Activated naive CD4-positive, alpha-beta T cell treated with anti-CD3 and anti-CD28 coated beads, Interleukin-2, amount 50 U/mL, for 16 hours (primary cell): ENCODE measurements at places on chromosomes 6 and 20.

- no peak for DNase-seq
Observed at GRCh38 chr6:111865909-111866546, 7.2 kb downstream of the FYN start.

- no peak for DNase-seq
Observed at GRCh38 chr6:146211646-146212045, 182.8 kb downstream of the GRM1 start.

DNA sequence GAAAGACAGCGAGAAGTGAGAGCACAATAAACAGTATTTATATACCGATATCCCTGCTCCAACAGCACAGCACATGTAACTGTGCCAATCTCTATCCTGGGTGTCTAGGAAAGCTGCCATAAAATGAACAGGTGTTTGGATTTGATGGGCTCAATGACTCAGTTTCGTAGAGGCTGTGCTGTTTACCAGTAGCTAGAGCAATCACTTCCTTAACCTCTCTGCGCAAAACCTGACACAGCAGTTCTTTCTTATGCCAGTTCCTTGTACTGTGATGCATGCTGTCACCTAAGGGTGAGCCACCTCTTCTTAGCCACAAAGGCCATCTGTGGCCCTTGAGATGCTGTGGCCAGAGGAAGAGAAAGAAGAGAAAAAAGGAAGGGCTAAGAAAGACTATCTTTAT lies 59.3 kb downstream of the SHPRH start:
- no peak for DNase-seq

- no peak for DNase-seq
Observed at GRCh38 chr20:52217689-52218395, 26.3 kb upstream of the ZFP64 start.

- DNase-seq = no peak
Observed at GRCh38 chr6:46012834-46013233, 2.8 kb downstream of the CLIC5 start.

DNA sequence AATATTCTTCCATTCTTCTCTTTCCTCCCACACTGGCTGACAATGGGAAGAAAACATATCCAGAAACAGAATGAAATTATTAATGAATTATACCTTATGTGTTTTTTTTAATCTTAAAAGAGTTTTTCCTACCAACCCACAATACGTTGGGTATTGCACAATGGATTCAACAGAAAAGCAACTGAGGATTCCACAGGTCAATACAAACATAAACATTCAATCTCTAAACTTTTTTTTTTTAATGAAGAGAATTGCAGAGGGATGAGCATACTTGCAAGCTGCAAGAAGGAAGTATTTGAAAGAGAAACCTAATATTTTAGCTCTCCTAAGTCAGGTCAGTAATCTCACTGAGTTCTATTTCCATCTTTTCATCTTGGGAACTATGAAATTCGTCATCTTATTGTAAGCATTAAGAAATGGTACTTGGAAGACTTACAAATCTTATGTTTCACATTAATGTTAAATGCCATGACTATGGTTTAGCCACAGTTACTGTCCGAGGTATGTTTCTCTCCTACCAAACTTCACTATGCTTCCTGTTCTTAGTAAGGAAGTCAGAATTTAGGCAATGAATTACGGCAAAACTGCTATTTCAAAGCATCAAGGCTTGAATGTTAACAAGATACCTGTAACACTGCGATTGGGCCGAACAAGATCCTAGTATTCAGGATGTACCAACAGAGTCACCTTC lies 100.8 kb downstream of the HIVEP2 start:
- DNase-seq = no peak

GRCh38 chr20:63533871-63534393 lies 3.2 kb downstream of the PTK6 start:
- no peak for DNase-seq

GRCh38 chr6:112911959-112912358 lies 564.8 kb downstream of the RFPL4B start:
- DNase-seq = no peak

GRCh38 chr20:64148581-64148980 lies 15.7 kb upstream of the MYT1 start:
- peak; percentile 2 for DNase-seq

- DNase-seq = no peak
Observed at GRCh38 chr6:42179945-42180313, 6.8 kb downstream of the GUCA1A start.

DNA sequence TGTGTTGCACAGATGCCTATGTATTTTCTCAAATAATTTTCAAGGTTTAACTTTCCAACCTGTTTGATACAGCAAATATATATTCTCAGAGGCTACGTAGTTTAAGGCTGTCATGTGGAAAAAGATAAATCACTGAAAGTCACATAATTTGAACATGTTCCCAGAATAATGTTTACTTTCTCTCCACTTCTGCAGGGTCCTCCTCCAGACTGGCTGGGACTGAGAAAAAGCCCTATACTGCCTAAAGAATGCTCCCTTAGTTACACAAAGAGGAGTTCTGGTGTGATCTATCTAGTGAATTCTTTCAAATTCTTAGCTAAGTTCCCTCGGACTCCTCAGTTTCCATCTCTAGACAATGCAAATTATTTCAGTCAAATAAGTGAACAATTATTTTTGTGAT lies 411.0 kb downstream of the C6orf118 start:
- no peak for DNase-seq

- no peak for DNase-seq
Observed at GRCh38 chr6:110564703-110565421, 88.4 kb upstream of the SLC22A16 start.

- no peak for DNase-seq
Observed at GRCh38 chr6:143394389-143394788, 56.1 kb downstream of the ADAT2 start.

GRCh38 chr20:34201531-34201930 lies 39.7 kb upstream of the ASIP start:
- no peak for DNase-seq

- no peak for DNase-seq
Observed at GRCh38 chr6:30889921-30890645, 5.8 kb downstream of the DDR1 start.

GRCh38 chr6:142441716-142442115 lies 139.9 kb downstream of the ADGRG6 start:
- DNase-seq = no peak

DNA sequence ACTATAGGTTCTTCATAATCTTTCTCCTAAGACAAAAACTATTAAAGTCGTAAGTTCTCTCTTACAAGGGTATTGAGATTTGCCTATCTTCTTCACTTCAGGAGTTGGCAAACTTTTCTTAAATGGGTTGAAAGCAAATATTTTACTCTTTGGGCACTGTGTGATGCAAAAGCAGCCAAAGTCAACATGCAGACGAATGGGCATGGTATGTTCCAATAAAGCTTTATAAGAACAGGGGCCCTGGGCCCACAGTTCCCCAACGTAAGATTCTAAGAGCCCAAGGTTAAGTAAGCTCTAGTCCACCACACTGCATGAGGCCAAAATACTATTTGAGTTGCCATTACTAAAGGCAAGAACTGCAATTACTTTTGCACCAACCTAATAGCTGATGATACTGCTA lies 11.5 kb downstream of the CD164 start:
- DNase-seq = no peak

GRCh38 chr20:61760321-61760720 lies 305.4 kb downstream of the TAF4 start:
- DNase-seq = no peak

DNA sequence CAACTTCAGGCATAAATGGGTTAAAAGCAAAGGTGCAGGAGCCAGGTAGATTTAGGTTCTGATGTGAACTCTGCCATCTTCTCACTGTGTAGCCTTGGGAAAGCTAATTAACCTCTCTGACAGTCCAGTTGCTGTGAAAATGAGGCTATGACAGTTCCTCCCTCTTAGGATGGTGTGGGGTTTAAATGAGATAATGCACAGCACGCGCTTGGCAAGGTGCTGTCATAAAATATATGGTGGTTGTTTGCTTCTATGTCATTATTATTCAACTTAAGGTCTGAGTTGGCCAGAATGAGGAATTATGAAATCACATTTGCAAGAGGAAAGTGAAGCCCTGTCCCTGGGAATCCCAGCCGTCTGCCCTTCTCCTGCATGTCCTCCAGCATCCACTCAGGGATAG lies 15.5 kb upstream of the BCAS1 start:
- DNase-seq = no peak

DNA sequence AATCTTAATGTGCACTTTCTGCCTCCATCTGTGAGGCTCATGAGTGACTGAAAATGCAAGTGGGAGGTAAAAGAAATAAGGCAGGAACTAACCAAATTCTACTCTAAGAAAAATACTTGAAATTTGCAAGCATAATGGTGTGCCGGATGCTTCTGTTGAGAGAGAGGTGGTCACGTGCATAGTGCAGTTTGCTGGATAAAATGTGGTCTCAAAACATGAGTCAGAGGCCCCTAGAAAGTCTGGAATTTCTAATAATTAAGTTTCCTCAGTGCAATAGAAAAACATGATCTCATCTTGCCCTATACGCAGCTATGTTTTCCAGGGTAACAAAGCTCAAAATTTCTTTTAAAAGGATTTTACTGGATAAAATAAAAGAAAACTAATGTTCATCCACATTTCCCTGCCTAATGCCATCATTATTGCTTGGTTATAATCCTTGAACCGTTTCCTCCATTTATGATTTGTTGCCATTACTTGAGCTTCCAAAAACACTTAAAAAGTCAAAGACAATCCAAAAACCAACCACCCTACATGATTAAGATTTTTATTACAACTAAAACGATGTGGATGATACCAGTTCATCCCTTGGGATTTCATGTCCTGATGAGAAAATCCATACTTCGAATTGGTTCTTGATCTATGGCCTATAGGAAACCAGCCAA lies 351.7 kb upstream of the ARID1B start:
- no peak for DNase-seq

- DNase-seq = no peak
Observed at GRCh38 chr20:61636531-61637116, 384.6 kb downstream of the CDH4 start.
